ENCODE measurements at places on chromosomes 3 and 15.

DNA sequence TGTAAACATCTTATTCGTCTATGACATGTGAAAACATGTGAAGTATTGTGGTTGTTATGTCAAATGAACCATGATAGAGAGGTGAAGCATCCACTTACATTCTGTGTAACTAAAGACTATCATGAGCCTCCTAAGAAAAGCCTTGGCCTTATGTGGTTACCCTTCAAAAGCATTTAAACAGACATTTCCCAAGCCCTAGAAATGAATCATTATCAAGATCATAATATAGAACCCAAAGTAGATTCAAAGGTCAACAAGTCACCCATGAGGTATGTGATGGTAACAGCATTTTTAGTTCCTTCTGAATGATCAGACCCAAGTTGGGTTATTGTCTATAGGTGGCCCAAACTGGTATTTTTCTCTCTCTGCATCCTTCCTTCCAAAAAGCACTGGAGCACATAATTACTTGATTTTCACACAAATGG is 408.0 kb downstream of the TBL1XR1 start:
- DNase-seq: no peak

DNA sequence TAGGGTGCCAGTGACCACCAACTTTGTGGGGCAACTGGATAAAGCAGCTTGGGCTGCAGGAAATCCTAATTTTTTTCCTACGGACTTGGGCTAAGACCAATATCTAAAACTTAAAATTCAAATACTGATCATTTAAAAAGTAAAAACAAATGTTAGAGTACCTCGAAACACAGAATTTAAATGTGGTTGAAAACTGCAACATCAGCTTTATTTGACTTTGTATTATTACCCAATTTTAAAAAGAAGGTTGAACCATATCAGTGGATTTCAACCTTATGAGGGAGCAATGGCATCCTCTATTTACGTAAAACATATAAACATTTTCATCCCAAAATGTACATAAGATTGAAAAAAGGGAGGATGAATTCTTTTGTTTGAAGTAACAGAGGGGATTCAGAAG is 26.2 kb downstream of the CFAP20DC start:
- DNase-seq: no peak

DNA sequence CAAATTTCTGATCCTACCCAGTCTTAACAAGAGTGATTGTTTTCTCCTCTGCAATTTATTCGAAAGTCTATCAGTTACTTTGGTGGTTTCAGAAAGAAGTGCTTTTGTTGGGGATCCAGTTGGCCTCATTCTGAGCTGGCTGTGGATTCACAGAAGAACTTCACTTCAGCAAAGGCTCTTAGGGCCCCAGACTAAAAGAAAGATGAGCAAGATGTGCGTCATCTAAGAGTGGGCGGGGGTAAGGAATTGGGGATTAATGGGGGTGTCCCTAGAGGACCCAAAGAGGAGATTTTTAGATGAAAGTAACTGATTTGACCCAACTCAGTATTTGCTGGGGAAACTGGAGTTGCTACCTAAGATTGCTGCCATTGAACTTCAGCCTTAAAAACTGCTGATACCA is 63.9 kb upstream of the TSEN2 start:
- DNase-seq: no peak

- DNase-seq: no peak
Observed at GRCh38 chr3:29385046-29385830, 104.4 kb downstream of the RBMS3 start.

GRCh38 chr15:79007066-79007465 is 62.2 kb upstream of the CTSH start:
- no peak for DNase-seq

DNA sequence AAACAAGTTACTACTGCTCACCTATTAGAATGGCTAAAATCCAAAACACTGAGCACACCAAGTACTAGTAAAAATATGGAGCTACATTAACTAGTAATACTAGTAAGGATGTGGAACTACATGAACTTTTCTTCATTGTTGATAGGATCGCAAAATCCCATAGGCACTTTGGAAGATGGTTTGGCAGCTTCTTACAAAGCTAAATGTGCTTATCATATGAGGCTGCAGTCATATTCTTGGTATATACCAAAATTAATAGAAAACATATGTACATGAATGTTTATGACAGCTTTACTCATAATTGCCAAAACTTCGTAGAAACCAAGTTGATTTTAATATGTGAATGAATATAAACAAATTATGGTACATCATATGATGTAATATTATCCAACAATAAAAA is 366.8 kb upstream of the KCNMB2 start:
- no peak for DNase-seq

DNA sequence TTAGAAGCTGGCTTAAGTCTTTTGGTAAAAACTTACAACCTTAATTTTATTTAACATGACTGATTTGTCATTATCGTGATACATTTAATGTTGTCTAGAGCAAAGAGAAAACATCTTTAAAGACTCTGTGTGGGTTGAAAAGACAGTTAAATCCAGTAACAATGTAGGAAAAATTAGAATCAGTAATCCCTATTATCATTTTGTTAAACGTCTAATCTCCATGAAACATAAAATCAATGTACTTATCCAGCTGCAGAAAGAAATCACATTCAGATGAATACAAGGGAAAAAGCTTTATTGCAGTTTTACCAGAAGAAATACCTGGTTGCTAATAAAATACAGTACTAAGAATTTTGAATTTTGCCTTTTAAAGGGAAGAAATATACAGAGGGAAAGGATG is 21.2 kb upstream of the SETMAR start:
- no peak for DNase-seq

- DNase-seq: no peak
Observed at GRCh38 chr15:65375871-65376607, 1.8 kb downstream of the IGDCC3 start.

DNA sequence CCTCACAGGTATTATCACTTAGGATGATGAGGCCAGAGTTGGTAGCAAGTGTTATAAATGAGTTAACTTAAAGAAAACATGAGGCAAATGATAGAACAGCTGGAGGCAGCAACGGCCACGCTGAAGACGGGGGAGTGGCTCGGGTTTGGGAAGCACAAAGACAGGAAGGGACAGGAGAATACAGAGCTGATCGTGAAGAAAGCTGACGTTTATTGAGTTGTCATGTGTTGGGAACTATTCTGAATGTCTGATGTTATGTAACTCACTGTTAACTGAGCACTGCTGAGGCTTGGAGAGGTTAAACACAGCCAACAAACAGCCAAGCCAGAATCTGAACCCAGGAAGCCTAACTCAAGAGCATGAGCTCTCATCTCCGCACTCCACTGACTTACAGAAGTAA is 42.3 kb downstream of the FGD5 start:
- DNase-seq: no peak

DNA sequence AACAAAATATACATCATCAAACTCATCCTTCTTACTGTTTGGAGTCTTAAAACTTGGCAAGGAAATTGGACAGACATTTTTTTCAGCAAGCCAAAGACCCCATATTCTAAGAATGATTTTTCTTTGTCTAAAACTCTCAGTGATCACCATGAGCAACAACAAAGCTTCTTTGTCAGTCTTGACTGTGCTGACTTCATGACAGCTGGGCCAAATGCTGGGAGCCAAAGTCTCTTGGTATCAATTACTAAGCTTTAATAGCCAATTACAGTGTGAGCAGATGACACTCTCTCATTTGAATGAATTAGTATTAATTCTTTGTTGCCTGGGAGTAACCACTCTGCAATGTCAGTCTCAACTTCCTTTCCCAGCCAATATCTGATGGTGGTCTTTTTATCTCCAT is 48.1 kb upstream of the GK5 start:
- DNase-seq: no peak

GRCh38 chr3:12054245-12054644 is 50.1 kb downstream of the SYN2 start:
- DNase-seq: no peak

DNA sequence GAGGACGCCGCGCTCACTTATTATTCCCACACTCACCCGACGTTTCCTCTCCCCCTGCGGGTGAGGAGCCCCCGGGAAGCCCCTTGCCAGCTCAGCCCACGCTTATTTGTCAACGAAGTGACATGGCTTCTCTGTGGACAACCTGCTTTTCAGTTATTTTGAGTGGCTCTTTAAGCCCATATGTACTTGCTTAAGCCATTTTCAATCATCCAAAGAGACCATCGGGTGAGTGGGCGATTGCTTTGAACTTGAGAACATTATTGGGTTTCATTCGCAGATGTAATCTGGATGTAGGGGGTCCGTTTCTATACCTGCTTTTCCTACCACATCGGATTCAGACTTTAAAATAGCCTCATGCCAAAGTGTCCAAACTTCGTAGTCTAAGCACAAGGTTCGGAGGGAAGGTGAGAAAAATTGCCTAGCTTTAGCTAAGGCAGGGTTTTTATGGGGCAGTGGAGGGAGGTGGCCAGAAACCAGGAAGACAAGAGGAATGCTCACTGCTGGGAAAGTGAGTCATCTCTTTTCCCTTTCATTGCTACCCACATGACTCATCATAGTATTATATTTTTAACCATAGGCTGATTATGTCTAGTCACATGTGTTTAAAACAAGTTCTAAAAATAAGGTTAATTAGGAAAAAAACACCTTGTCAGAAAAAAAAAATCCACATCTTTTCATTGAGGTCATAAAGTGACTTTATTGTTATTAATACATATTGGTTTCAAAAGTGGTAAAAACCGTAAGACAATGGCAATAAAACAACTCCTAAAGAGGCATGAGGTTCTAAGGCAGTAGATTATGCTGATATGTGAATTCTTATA is 773.1 kb upstream of the NR2F2 start:
- no peak for DNase-seq

GRCh38 chr3:34146596-34146995 is 348.2 kb downstream of the PDCD6IP start:
- DNase-seq: no peak

DNA sequence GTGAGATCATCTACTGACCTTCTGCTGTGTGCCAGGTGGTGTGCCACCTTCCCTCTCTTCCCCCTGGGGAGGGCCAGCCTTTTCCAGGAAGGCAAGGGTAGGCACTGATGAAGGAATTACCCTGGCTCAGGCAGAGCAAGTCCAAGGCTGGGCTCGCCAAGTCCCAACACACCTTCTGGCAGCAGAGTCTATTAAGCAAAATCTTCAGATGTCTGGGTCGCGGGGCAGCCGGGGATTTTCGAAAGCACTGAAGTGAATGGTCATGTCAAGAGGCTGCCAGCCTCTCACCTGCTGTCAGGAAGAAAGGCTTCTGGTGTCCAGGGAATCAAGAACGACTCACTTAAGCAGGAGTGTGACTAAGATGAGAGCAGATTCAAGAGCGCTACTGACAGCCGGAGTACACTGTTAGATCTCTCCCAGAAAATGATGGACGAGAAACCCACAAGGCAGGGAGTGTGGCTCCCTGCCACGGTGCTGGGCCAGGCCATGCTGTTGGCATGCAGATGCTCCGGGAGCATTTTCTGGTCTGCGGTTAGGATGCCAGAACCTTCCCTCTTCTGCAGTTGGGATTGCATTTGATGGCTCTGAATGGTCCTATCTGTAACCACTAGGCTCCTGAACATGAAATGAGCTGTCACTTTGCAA is 479.8 kb downstream of the SHQ1 start:
- DNase-seq: no peak

- no peak for DNase-seq
Observed at GRCh38 chr15:25175033-25175788, 220.4 kb downstream of the SNRPN start.

DNA sequence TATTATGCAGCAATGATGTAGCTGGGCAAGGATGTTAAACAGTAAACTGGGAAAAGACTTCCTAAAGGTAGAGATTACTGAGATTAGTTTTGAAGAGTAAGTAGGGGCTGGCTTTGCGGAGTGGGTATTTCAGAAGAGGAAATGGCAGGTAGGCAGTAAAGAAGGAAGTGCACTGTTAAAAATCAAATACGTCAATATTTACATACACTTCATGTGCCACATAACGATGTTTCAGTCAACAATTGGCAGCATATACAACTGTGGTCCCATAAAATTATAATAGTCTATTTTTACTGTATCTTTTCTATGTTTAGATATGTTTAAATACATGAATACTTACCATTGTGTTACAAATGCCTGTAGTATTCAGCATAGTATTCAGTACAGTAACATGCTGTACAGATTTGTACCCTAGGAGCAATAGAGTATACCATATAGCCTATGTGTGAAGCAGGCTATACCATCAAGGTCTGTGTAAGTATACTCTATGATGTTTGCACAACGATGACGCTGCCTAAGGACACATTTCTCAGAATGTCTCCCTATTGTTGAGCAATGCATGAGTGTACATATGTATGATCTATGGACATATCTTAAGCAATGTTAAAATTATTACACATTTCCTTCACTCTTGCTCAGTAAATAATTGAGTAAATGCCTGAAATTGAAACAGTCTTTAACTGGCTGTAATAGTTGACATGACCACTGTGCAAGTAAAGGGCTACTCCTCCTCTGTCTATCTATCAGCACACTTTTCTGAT is 196.7 kb downstream of the ISL2 start:
- DNase-seq: no peak

DNA sequence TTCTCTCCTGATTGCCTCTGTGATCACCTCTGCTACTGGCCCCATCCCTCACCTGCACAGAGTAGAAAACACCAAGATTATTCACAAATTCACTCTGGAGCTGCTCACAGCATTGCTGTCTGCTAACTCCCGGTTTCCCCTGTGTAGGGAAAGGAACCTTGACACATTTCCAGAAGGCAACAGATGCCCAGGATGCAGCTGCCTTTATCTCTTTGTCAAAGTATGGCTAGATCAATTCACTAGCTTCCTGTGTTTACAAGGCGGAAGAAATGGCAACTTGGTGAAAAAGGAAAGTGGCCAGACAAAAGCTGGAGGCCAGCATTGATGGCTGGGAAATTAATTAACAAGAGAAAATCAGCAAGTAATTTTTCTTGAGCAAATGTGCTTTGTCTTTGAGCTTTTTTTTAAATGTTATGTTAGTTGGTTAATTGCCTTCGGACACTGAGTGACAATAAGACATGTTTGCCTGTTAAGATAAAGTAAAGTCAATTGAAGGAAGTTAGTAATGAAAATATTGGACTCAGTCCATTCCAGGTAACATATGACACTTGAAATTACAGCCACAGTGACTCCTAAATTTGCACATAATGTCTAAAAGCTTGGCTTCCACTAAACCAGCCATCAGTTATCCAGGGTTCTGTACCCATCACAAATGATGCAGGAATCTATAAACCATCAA is 394.6 kb upstream of the IL12A start:
- DNase-seq: no peak

DNA sequence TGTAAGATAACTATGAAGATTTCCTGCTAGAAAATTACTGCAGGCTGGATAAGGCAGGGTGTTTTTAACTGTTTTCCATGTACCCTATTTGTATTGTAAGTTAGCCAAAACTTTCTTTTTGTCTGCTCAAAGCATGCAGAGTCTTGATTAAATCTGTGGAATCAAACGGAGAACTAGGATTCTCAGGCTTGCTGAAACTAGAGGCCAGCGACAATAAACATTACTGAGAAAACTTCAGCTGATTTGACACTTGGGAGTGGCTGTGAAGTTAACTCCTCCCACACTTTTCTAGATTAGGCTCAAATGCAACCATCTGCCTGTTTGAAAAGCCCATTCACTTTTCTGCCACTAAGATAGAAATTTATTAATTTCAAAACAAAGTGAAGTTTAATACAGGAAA is 153.2 kb upstream of the FRMD4B start:
- DNase-seq: no peak
